ENCODE measurements at places on chromosomes 4 and X.

- DNase-seq, result no peak
Measured at GRCh38 chrX:100649550-100650356, 5.8 kb downstream of the SRPX2 start.

- DNase-seq, result no peak
Measured at GRCh38 chr4:126740687-126741086, 892.1 kb upstream of the INTU start.

DNA sequence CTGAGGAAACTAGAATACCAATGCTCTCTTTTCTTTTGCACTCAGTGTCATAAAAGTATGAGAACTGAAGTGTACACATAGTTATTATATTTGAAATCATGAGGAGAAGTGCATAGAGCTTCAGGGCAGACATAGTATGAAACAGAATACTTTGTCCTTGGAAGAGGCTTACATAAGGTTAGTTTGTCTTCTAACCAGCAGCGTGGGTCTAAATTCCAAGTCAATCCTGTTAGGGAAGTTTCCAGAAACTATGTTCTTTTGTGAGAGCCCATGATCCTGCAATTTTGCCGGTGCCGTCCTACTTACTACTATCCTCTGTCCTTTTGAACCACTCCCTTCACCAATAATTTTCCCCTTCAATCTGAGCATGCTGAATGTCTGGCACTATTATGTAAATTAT is 156.2 kb downstream of the PABPC4L start:
- DNase-seq, result no peak

DNA sequence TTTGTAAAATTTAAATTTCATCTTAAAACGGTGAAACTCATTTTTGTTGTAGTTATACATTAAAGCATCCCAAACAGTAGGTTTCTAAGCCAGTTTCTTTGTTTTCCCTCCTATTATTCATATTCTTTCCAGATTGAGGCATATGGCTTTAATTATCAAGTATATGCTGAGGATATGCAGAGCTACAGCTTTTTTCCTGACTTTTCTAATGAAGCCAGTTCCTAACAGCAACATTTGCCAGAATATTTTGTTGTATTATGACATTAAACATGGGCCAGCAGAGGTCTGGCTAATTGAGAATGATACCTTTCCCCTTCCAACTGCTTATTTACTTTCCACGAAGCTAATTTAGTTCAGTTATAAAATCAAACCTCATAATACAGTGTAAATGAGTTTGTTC is 75.3 kb downstream of the SLIT2 start:
- no peak for DNase-seq

- DNase-seq, result no peak
Measured at GRCh38 chr4:55398461-55398860, 2.7 kb downstream of the TMEM165 start.

DNA sequence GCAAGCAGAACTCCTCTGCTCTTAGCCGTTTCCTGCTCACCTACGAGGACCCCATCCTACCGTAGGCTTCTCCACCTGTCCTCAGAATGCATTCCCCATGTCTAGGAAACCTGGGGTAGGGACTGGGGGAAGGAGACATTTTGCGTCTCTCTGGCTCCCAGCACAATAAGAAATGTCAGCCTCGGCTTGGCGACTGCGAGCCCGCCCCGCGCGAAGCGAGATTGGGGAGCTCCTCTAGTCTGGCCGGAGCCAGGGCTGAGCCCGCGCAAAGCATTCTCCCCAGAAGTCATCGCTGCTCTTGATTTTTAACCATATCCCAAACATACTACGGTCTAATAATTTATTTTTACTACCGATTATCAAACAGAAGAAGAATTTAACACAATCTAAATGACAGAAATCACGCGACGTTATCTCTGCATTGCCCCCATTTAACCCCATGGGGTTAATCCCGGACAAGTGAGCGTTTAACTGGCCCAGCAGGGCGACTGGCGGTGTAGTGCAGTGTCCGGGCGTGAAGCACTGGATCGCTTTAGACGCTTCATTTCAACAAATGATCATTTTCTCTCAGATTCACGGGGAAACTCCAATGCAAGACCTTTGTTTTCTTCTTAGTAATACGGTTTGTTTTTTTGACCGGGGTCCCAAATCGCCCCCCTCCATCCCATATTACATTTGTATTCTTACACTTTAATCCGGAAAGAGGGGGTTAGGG is 8.0 kb upstream of the PITX2 start:
- DNase-seq, result no peak

DNA sequence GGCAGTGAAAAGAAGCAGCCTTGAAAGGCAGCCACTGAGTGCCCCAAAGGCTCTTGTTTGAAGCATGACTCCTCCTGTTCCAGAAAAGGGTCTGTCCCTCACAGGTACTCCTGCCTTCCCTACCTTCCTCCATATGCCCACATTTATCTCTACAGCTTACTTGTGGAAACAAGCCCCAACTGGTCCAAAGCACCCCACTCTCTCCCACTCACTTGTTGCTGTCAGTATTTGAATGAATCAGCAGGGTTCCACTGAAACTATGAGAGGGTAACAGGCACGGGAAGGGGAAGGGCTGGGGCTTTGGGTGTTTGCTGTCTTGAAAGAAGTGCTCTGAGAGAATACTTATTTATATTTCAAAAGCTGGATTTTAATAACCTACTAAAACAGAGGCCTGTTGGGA is 34.9 kb downstream of the GPR143 start:
- no peak for DNase-seq
